Stimulated activated memory B cell treated with anti-CD40 and anti-IgM and Interleukin-4, amounts not matched to agents 10 μg/mL and 1 μg/mL and 100 μg/mL, for 72 hours (primary cell): ENCODE measurements at places on chromosomes 6 and 20.

- ATAC-seq: no peak
Observed at GRCh38 chr6:151478670-151479069, 15.1 kb upstream of the CCDC170 start.

GRCh38 chr20:24206995-24207394, 218.4 kb upstream of the GGTLC1 start:
- ATAC-seq: no peak

DNA sequence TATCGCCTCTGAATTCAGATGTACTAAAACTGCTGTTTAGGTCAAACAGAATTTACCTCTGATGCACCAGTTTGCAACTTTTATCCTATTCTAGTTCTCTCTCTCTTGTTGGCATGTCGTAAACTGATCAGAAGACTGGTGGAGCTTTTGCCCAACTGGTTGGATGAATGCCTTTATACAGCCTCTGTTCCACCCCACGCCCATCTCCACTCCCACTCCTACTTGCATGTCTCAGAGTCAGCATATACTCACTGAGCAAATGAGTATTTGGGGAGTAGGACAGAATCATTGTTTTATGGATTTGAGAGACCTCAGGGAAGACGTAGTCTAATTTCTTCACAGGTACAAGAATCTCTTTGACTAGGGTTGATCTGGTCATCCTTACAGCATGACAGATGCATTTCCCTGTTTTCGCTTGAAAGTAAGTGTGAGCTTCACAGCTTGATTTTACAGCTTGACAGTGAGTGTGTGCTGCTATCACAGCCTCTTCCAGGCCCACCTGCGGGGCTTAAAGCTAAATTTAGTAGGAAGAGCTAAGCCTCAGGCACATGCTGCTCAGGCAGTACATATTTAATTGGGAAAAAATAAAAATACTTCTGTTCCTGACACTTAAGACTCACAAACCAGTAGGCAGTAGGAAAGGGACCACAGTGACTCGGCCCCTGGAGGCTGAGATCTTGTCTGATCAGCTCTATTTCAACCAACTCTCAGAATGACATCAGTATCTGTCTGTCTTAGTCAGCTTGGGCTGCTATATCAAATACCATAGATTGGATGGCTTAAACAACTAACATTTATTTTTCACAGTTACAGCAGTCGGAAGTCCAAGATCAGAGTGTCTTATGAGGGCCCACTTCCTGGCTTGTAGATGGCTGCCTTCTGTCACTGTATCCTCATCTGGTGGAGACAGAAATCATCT, 30.4 kb downstream of the TRMT6 start:
- no peak for ATAC-seq

- ATAC-seq: no peak
Observed at GRCh38 chr6:156982168-156982567, 205.0 kb downstream of the ARID1B start.

DNA sequence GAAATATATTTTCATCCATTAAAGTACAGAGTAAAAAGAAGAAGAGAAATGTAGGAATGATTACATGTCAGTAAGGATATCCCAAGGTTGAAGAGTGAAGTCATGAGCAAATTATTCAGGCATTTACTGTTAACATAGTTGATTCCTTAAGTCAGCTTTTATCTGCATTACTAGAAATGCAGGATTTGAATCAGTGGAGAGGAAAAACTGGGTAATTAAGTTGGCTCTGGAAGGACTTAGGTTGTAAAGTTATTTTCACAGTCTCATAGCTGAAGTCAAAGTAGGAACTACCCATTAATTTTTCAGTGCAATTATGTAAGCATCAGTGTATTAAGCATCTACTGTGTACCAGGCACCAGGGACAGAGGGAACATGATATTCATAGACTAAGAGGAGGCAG, 7.8 kb downstream of the NAA20 start:
- no peak for ATAC-seq

- ATAC-seq: no peak
Observed at GRCh38 chr6:73194744-73195143, 30.6 kb downstream of the KHDC1L start.

DNA sequence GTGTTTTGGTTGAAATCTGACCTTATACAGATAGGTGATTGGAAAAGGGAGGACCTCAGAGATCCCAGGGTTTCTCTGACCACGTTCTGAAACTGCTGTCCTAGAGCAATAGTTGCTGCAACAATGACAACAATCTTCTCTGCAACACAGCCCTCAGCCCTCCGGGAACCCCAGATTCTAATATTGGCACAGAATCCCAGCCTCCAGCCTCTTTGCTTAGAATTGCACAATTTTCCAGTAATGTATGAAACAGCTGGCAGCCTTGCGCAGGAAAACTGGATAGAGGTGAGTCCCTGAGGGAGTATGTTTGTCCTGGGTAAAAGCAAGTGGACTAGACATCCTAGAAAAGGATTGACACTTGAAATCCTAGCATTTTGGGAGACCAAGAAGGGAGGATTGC, 30.4 kb upstream of the PNRC1 start:
- no peak for ATAC-seq

DNA sequence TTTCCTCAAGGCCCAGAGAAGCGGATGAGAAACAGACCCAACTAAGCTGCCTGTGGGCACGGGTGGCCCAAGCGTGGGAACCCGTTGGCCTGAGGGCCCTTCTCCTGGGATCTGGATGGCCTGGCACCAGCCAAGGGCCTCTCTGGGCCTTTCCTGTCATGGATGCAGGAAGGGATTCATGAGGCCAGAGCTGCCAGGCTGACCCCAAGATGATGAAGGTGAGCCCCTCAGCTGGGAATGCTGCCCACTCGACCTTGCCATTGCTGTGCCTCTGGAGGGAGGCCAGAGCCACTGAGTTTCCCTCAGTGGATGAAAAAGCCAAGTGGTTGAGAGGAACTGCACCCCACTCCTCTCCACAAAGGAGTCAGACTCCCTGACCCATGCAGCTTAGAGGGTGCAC, 171.2 kb downstream of the VEGFA start:
- ATAC-seq: no peak

DNA sequence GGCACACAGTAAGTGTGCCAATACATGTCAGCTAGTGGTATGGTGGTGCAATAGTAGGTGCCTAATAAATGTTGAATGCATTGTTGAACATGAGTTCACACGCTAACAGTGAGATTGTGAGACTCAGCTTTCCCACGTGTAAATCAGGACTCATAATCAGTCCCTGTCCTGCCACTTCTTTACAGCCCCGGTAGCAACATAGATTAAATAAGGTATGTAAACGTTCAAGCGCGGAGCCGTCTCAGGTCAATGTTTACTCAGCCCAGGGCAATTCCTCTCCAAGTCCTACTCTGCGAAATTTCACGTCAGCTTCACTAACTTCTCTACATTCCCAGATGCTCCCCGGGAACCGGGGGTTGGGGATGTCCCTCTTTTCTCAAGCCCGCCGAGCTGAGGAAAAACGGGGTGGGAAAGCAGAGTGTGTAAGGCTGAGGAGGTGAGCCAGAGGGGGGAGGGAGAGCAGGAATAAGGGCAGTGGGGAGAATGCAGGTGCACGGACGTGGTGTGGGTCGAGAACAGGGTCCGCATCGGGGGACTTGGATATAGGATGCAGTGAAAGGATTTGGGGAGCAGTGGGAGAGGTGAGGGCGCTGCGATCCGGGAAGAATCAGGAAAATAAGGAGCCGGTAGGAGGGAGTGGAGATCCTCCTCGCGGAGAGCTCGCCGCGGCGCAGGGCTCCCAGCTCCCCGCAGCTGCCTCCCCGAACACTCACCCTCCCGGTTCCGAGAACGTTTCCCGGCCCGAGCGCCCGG, 544 bp upstream of the TP53INP2 start:
- no peak for ATAC-seq

GRCh38 chr6:124825564-124825963, 136.7 kb upstream of the RNF217 start:
- no peak for ATAC-seq

DNA sequence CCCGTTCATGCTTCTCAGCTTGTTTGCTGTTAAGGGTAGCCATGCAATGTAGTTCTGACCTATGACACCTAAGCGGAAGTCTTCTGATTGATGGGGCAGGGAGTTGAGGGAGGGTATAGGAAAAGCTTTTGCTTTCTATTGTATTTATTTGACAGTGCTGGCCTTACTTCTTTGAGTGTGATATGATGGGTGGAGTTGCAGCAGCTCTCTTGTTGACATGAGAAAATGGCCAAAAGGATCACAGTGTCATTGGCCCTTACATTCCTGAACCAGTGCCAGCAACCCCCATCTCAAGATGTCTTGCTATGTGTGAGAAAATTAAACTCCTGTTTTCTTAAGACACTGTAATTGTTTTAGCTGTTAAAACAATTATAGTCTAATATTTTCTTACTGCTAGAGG, 117.5 kb downstream of the SAMD5 start:
- no peak for ATAC-seq

GRCh38 chr20:6679086-6679485, 88.4 kb upstream of the BMP2 start:
- no peak for ATAC-seq

DNA sequence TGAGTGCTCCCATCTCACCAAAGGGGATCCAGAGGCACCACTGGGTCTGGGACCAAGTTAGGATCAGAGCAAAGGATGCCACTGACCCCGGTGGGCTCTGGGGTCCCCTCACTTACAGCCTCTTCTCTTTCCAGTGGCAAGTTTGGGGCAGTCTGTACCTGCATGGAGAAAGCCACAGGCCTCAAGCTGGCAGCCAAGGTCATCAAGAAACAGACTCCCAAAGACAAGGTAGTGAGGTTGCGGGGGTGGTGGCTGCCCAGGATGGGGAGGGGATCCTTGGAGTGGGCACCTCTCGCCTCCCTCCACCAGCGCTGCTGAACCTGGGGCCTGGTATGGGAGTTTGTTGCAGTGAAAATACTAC, 4.9 kb downstream of the MYLK2 start:
- ATAC-seq: no peak

DNA sequence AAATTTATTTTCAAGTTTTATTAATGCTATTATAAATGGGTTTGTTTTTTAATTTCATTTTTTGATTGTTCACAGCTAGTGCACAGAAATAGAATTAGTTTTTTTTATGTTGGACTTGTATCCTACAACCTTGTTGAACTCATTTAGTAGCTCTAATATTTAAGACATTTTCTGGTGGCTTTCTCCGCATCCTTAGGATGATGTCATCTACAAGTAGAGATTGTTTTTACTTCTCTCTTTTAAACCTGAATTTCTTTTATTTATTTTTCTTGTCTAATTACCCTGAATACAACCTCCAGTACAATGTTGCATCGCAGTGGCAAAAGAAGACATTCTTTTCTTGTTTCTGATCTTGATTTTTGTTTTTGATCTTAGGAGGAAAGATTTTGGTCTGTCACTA, 142.6 kb upstream of the PRDM1 start:
- ATAC-seq: no peak

- ATAC-seq: no peak
Observed at GRCh38 chr20:10178727-10179313, 39.8 kb upstream of the SNAP25 start.

GRCh38 chr6:108518714-108519576, 41.8 kb upstream of the FOXO3 start:
- no peak for ATAC-seq

- ATAC-seq: no peak
Observed at GRCh38 chr6:101544286-101544685, 150.8 kb downstream of the GRIK2 start.

DNA sequence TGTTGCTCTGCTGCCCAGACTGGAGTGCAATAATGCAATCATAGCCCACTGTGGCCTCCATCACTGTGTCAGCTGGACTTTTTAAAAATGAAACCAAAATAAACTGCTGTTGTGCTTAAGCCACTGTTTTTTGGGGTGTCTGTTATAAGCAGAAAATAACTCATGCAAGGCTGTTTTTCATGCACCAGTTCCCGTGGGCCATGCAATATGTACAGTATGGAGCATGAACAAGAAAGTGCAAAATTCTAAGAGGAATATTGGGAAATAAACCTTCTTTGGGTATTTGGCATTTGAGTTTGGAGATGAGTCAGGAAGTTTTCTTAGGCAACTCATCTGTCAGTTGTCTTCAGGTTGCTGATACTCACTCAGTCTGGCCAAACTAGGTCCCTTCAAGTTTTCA, 14.9 kb upstream of the ZFAND3 start:
- ATAC-seq: no peak

DNA sequence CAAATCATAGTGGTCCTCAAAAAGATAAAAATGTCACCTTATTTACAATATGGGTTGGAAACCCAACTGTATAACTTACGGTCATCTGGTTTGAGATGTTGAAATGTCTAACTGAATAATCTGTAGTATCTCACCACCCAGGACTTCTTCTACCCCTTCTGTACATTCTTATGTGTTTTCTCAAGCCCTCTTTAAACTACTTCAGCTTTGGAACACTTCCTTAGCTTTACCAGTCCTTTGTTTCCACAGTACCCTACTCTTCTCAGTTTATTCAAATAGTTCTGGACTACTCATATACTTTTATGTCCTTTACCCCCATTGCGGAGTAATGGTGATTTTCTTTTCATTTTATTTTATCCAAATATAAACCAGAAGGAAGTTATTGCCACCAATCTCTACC, 128.6 kb upstream of the FOXO3 start:
- no peak for ATAC-seq

DNA sequence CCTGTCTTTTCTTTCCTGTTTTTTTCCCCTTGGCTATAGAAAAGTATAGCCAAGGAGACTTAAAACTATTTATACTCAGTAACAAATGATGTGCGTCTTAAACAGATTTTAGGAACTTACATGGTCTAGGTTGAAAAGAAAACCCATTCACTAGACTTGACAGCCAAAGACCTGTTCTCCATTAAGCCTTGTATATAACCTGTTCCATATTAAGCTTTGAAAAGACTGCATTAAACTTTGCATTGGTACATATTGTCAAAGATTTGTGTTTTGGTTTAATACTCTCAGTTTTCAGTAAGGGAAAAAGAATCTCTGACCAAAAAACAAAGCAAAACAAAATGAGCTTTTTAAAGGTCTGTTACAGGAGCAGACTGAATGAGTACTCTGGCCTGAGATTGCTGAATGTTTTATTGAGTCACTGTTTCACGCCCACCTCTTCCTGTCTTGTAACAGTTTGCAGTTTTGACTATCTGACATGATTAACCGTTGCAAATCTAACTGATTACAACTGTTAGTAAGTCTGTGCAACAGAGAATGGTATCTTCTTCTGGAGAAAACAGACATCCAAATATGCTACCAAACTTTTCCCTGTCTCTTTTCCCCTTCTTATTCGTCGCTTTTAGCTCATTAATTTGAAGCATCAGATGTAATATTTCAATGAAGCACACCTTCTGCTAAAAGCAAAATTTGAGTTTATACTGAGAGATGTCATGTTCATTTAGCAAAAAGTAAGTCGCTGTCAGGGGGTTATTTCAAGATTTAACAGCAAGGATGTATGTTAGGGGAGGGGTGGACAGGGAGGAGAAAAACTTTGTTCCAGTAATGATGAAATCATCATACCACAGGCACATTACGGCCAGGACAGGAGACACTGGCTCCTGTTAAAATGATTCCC, 59.1 kb upstream of the SUPT3H start:
- peak; percentile 58 for ATAC-seq
